Islet precursor cell (in vitro differentiated cells): ENCODE measurements at places on chromosomes 2 and 18.

DNA sequence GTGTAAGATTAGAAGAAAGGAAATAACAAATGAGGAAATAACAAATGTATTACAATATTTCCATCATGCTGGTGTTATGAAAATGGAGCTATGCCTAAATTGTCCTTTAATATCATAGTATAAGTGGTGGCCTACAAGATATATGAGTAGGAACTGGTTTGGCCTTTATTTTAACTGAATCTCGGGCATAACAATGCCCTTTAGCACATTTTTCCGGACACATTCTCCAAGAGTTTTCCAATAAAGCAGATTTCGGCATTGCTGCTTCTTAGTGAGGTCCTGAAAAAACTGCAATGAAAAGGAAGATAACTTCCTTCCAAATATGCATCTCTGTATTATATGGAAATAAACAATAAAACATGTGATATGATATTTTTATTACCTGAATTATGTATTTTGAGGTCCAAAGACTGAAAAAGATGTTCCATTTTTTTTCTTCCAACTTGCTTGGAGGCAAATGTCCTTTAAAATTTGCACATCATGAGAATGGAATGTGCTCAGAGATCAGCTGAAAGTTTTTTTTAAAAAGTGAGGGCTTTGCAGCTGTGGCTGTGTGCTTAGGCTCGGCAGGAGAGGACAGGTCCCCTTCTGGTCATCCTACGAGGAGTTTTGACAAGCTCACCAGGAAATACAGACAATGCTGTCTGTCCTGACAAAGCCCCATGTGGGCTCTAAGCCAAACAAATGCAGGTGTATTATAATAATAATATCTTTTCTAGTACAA is 132.3 kb upstream of the RND3 start:
- peak; percentile 76 for DNase-seq

DNA sequence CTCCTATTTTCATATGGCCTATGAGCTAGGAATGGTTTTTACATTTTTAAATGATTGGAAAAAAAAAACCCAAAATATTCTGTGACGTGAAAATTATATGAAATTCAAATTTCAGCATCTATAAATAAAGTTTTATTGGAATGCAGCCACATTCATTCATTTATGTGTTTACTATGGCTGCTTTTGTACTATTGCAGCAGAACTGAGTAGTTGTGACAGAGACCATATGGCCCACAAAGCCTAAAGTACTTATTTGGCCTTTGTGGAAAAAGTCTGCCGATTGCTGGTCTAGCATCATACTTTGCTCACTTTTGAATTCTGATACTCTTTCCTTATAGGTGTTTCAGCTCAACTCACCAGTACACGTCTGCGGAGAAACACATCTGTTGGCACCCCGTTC is 39.0 kb downstream of the MYO3B start:
- no peak for DNase-seq

DNA sequence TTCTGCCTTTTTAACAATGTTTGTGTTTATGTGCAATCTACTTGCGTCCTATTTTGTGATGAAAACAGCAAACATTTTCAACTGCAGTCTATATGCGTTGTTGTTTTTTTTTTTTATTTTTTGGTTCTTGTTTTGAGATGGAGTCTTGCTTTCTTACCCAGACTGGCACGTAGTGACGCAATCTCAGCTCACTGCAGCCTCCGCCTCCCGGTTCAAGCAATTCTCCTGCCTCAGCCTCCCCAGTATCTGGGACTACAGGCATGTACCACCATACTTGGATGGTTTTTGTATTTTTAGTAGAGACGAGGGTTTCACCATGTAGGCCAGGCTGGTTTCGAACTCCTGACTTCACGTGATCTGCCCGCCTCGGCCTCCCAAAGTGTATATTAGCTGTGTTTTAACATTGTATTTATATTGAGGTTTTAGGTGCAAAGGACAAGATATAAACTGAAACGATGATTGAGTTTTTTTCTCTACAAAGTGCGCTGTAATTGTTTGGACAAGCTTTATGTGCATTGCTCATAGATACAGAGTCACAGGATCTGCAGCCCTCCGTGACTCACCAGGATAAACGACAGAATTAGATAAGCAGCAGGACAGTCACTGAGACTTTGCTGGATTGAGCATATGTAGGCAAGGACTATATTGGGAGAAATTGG is 17.4 kb downstream of the CDH7 start:
- peak; percentile 72 for DNase-seq

- no peak for DNase-seq
Measured at GRCh38 chr2:69579536-69579935, 64.0 kb downstream of the AAK1 start.

DNA sequence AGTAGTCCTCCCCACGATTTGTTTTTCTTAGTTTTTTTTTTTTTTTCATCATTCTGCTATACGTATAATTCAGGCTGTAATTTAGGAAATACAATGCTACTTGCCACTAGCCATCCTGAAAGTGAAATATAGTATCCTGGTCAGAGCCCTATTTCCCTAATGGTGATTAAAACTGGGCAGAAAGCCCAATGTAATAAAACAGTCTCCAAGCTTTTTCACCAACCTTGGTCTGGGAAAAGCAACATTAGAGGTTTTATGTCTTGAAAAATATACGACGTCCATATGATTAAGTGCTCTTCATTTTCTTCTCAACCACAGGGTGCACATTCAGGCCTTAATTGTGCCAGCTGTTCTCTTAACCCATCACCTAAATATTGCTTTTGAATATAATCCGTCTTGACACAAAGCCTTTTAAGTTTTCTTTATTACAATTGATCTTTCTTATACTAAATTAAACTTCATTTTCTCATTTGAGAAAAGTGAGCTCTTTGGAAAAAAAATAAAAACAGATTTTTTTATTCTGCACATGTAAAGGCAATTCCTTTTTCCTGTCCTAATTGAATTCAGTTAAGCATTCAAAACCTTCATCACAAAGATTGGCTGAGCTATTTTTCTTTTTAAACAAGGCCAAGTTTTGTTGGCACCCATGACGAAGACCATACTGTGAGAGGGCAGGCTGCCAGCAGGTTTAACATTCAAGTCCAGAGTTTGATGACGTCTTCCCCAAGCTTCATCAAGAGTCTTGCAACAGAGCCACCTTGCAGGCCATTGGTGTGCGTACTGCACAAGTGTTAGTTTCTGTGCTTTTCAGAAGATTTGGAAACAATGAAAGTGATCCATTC is 52.7 kb downstream of the MAP2 start:
- DNase-seq = no peak

DNA sequence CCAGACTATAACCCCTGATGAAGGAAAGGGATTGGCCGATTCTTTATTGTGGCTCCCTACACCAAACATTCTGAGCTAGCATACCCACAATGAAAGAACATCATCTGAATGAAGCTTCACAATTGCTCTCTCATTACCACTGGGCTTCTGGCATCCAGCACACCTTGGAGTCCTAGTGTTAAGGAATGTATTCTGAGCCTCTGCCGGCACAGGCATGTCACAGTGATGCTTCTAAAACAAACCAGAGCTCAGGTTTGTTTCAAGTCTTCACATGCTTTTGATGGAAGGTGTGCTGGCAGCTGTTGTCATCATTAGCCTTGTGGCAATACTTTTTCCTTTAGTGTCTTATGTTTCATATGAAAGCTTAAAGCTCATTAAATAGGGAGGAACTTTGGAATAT is 76.3 kb upstream of the RBBP8 start:
- DNase-seq = peak; percentile 77

DNA sequence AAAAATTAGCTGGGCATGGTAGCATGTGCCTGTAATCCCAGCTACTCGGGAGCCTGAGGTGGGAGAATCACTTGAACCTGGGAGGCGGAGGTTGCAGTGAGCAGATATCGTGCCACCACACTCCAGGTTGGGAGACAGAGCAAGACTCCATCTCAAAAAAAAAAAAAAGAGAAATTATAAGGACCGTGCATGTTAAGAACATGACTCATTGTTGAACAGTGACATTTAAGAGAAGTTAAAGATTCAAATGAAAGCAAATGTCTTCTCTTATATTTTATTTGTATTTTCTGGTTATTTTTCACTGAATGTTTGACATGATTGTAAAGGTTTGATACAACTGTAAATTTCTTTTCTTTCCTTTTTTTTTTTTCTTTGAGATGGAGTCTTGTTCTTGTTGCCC is 69.6 kb downstream of the APLF start:
- DNase-seq = no peak

- DNase-seq = no peak
Measured at GRCh38 chr2:104312684-104313083, 541.2 kb upstream of the POU3F3 start.

- no peak for DNase-seq
Measured at GRCh38 chr2:184203661-184204060, 394.7 kb upstream of the ZNF804A start.

GRCh38 chr2:118095610-118096009 is 7.3 kb downstream of the INSIG2 start:
- DNase-seq = peak; percentile 77

DNA sequence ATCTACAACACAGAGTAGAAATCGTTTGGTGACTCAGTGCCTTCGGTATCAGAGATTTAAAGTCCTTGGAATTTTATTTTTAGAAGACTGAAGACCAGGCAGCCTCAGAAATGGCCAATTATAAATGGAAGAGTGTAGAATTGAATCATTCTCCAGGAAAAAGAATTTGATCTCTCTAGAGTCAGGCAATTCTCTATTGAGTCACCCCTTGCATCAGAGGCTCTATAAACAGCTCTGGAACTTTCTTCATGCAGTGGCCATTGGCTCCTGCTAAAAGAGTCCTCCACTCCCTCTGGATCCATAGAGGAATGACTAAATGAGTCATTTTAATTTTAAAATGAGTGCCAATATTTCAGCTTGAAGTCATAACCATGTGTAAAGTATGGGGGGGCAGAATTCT is 816.2 kb downstream of the TDRD15 start:
- DNase-seq = no peak

- DNase-seq = no peak
Measured at GRCh38 chr18:6781796-6782195, 52.3 kb downstream of the ARHGAP28 start.

- peak; percentile 78 for DNase-seq
Measured at GRCh38 chr2:213189001-213189899, 37.8 kb upstream of the IKZF2 start.

DNA sequence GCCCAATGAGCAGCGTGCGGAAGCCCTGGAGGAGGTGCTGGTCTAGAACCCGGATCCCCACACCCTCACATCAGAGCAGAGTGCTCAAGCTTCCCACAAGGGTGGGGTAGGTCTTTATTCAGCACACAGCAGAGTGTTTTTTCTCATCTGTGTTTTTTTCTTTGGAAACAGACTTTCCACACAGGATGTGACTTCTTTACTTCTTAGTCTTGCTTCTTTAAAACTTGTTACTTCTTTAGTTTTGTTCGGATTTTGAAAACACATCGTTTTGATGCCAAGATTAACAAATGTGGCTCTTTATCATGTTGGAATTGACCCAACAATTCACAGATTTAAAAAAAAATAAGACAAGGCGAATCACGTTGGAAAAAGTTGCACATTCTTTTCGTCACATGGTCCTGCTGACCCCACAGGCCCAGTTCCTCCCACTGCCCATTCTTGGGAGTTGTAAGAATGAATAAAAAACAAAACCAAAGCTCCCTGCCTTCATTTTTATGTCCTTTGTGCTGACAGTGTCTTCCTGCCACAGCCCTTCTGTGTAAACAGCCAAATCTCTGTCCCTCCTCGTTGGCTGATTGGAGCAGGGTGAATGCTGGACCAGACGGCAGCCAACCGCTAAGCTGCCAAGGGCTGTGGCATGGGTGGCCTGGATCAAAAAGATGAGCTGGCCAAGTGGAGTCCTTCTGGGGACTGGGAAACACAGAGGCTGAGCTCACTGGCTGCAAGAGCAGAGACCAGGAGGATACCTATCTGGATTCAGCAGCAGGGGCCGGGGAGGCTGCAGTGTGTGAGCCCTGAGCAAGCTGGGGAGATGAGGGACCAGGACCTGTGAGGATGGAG is 81.6 kb downstream of the TWIST2 start:
- no peak for DNase-seq

GRCh38 chr2:184498936-184499335 is 99.4 kb upstream of the ZNF804A start:
- no peak for DNase-seq

DNA sequence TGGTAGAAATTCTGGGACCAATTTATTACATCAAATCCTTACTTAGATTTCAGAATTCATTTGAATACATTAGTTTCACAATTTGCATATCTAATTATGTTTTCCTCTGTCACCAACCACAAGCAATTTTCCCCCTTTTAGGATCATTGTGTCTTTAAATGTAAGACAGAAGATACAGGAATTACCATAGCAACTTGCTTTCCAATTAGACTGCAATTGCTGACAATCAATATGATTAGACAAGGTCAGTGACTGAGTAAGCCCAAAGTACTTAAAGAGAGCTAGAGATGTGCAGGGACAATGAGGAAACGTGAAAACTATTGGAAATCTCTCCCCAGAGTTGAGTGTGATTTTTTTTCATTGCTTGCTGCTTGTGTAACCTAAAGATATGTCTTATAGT is 121.4 kb downstream of the FSHR start:
- DNase-seq = no peak

- peak; percentile 93 for DNase-seq
Measured at GRCh38 chr2:27720004-27720551, 51.4 kb upstream of the MRPL33 start.

DNA sequence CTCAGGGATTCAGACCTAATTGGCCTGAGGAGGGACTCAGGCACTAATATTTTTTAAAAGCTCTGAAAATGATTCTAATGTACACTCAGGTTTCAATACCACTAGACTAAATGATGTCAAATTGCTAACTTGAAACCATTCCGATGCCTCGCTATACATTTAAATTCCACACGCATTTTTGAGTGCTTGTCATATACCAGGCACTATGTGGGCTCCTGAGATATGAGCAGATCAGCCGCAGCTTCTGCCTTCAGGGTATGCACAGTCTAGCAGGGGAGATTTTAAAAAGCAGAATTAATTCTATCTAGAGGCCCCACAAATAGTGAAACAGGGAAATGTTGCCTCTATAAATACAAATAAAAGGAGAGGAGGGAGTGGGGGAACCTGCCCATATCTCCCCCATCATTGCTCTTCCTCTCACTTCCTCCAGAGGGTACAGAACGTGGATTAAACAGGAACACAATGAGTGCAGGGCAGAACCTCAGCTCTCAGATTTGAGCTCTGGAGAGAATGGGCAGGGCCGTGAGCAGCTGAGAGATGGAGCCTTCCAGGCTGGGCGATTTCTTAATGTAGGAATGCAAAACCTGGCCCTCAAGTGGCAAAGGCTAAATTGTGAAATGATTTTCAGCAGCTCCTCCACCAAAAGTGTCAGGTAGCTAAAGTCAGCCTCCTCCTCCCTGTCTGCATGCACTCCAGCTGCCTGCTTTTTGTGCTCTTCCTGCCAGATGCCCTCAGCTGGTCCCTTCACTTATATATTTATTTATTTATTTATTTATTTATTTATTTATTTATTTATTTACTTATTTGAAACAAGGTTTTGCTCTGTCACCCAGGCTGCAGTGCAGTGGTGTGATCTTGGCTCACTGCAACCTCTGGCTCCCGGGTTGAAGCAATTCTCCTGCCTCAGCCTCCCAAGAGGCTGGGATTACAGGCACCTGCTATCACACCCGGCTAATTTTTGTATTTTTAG is 24.6 kb upstream of the LBH start:
- no peak for DNase-seq

DNA sequence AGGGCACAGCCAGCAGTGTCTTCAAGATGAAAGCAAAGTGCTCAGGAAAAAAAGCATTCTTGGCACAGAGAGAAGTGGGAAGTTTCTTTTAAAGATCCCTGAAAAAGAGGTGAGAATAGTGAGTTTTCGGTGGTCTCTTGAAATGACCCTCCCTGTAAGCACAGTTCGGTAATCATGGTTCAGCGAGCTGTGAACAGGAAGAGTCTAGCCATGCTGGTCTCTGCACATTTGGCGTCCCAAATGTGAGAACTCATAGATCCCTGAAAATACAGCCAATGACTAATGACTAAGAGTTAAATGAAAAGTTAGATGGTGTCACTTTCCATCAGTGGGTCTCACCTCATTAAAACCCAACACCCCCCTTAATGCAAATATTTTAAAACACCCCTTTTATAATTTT is 3.4 kb downstream of the IL1R1 start:
- DNase-seq = no peak
